ENCODE measurements at places on chromosomes 3 and 15.

GRCh38 chr15:87871731-87872320 lies 384.7 kb downstream of the NTRK3 start:
- DNase-seq: no peak

GRCh38 chr3:156433910-156434309 lies 121.0 kb downstream of the SSR3 start:
- no peak for DNase-seq

DNA sequence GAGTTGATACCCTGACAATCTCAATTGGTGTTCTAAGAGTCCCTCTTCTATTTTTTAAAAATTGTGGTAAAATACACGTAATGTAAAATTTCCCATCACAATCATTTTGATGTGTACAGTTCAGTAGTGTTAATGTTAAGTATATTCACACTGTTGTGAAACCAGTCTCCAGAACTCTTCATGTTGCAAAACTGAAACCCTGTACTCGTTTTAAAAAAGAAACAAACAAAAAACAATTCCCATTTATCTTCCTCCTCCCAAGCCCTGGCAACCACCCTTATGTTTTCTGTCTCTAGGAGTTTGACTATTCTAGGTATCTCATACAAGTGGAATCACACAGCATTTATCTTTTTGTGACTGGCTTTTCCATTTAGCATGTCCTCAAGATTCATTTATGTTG lies 28.7 kb upstream of the ALPK3 start:
- no peak for DNase-seq

- no peak for DNase-seq
Observed at GRCh38 chr3:56811546-56812202, 9.9 kb upstream of the ARHGEF3 start.

GRCh38 chr15:65451989-65452388 lies 29.2 kb upstream of the IGDCC4 start:
- no peak for DNase-seq

GRCh38 chr3:2771193-2771592 lies 339.0 kb downstream of the IL5RA start:
- DNase-seq: no peak

- no peak for DNase-seq
Observed at GRCh38 chr3:182597621-182598041, 195.7 kb upstream of the ATP11B start.

DNA sequence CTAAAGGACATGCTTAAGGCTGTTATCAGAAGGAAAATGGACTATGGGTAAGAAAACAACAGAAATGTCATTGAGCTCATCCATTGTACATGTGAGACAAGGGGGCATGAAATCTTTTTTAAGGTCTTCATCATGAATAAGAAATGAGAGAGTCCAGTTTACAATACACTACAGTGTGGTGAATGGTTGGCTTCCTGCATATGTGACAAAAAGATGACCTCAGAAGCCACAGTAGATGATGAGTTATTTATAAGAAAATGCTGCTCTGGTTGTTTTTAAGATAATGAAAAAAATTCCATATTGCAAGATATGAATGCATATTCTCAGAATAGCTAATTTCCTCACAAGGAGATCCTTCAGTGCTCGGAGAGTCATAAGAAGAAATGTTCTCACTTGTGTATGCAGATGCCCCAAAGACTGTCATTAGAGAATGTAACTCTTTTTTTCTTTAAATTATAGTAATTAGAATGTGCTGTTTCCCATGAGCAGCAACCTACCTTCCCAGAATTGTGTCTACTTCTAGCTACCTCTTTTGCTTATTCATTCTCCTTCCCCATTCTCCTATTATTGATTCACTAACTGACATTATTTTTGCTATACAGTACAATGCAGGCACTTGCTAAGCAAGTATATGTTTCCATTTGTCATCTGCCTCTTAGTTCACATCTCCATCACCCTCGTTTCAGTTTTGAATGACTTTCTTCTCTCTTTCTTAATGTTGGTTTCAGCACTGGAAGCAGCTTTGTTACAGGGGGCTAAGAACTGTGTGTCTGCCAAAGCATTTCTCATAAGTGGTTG lies 152.0 kb upstream of the PEX5L start:
- DNase-seq: no peak

DNA sequence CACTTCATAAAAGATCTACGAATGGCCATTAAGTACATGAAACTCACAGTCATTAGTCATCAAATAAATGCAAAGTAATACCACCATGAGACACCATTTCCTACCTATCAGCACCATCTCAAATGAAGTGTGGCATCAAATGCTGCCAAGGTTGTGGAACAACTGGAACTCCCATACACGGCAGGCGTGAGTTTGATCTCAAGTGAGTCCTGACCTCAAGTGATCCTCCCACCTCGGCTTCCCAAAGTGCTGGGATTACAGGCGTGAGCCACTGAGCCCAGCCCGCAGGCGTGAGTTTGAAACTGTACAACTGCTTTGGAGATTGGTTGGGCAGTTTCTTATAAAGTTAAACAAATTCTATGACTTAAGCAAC lies 28.8 kb upstream of the HDAC11 start:
- DNase-seq: no peak

GRCh38 chr15:78206326-78207109 lies 27.8 kb downstream of the ACSBG1 start:
- DNase-seq: no peak

- DNase-seq: no peak
Observed at GRCh38 chr15:58434334-58434875, 2.6 kb downstream of the LIPC start.

DNA sequence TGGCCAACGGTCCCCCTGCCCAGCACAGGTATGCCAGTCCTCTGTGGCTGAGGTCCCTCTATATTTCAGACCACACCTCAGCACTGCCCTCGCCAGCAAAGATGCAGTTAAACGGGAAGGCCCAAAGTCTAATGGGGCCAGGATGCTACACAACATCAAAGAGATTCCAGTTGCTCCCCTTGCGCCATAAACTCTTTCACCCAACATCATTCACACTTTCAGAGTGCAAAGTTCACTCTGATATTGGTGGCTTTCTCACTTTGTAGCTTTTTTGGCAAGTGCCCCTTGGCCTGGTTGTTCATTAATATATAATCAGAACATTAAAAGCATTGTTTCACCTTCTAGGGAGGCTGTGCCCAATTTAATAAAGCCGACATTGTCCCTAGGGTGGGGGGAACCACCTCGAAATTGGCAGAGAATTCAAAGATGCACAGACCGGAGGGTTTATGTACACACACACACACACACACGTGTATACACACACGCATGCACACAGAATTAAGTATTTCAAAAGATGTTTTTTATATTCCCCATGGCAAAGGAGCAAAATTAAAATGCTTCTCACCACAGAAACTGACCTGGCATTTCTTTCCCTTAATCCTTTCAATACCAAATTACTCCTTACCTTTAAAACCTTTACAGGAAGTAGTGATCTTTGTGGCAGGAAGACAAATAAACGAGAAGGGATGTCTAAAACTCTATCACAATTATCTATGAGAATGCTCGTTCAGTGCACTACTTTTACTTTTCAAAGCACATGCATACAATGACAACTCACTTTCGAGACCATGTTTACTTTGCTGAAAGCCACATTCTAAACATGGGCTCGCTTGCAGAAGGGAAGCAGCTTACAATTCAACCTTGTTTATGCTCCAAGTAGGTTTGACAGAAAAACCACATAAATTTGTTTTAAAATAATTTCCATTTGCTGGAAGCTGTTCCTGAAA lies 19.5 kb downstream of the LRIG1 start:
- DNase-seq: no peak
